ENCODE measurements at places on chromosomes 1 and 21.

DNA sequence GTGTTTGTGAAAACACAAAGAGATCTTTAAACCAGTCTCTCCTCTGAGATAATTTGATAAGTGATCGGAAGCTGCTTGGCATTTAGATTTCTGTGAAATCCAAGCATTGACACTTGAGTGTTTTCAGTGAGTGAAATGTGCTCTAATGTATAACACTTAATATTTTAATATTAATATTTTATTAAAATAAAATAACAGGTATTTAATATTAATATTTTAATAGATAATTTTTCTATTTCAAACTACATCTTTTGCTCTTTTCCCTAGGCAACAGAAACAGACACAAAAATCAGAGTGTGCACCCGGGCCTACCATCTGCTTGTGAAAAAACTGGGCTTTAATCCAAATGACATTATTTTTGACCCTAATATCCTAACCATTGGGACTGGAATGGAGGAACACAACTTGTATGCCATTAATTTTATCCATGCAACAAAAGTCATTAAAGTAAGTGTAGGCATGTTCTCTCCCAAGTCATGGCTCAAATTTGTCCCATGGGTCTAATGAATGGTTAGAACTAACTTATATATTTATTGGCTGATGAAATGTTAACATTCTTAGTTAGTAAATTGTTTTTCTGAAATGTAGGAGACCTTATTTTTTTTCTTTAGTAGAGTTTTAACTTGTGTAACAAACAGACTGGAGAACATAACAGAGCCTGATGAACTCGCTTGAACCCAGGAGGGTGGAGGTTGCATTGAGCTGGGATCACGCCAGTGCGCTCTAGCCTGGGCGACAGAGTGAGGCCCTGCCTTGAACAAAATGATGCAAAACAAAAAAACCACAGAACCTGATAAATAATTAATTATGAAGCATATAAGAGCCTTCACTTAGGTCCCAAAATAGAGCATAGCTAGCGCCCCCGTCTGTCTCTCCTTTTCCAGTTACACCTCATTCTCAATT, 55.2 kb downstream of the MTR start:
- no peak for DNase-seq

DNA sequence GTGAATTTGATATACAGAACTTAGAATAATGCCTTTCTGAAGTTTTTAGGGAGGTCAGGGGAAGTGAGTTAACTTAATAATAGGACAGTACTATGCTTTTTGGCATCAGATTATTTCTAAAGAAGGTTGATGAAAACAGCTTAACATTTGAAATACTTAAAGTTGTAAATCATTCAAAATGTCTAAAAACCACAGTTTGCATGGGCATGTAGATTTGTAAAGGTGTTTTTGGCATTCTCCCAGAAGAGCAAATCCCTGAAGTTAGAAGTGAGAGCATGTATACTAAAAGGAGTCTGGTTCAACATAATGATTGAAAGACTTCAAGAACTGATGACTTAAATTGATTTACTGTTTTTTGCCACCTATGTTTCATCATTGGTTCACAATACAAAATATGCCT, 6.7 kb downstream of the DR1 start:
- no peak for DNase-seq

- no peak for DNase-seq
Measured at GRCh38 chr1:208615371-208615770, 371.2 kb upstream of the PLXNA2 start.

DNA sequence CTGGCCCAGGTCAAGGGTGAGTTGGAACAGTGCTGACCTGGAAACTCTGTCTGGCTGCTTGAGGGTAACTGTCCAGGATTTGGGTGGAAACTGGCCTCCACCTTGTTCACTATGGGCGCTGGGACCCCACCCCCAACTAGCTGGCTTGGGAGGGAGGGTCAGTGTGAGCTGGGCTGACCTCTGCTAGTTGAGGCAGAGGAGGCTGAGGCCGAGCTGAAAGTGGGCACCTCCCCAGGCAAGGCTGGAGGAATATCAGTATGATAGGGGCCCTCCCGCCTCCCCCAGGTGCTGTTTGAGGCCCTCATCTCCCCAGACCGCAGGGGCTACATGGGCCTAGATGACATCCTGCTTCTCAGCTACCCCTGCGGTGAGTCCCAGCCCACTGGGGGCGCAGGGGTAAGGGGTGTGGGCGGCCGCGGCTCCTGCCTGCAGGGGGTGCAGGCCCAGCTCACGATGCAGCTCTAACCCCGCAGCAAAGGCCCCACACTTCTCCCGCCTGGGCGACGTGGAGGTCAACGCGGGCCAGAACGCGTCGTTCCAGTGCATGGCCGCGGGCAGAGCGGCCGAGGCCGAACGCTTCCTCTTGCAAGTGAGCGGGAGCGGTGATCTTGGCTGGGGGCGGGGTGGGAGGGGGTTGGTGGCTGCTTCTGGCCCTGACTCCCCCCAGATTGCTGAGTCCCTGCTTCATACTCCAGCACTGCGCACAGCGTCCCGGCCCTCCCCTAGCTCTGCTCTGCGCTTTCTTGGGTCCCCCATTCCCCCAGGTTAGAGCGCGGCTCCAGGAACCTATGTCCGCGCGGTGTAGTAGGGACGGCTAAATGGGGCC, 22.9 kb downstream of the PTPRU start:
- DNase-seq, result no peak

DNA sequence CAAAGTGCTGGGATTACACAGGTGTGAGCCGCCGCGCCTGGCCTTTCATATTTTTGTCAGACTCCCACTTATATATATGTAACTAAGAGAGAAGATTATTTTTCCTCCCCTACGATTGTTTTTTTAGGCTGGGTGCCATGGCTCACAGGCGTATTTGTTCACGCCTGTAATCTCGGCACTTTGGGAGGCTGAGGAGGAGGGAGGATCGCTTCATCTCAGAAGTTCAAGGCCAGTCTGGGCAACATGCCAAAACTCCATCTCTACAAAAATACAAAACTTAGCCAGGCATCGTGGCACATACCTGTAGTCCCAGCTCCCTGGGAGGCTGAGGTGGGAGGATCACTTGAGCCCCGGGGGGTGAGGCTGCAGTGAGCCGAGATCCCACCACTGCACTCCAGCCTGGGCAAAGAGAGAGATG, 23.9 kb upstream of the ITLN2 start:
- no peak for DNase-seq

DNA sequence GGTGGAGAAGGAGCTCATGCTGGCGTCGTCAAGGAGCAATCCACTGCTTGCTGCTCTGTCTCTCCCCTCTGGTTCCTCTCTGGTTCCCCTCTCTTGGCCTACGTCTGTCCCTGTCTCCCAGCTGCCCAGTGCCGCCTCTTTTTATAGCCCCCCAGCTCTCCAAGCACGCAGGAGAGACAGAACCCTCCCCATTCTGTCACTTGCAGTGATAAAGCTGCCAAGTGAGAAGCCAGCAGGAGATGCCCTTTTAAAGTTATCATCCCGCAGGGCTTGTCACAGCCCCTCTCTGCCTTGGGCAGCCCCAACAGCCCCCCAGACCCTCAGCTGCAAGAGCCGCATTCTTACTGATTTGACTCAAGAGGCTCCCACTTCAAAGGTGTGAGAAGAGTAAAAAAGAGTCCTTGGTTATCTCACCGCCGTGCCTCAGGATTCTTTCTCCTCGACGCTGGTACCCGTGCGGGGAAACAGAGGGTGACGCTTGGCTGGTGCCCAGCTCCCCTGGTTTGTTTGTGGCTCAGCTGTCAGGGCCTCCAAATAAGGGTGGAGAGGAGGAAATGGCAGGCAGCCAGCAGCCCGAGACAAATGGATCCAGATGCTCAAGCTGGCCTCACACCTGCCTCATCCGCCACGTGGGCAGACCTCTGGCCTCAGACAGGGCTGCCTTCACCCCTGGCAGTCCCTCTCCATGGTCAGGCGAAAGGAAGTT, at the start of gene NPPA:
Gene NPPA, minus strand, starts transcription at position 117 of the 706 bp plus-strand sequence. Its CDS starts 99 bp downstream, at position 18.
- no peak for DNase-seq

GRCh38 chr1:162568802-162569201, 7.3 kb downstream of the UAP1 start:
- DNase-seq, result no peak

- no peak for DNase-seq
Measured at GRCh38 chr1:211831558-211832323, 1.2 kb upstream of the LPGAT1 start.

- no peak for DNase-seq
Measured at GRCh38 chr1:159917533-159918351, 7.6 kb downstream of the TAGLN2 start.

GRCh38 chr1:28392027-28392652, 22.6 kb downstream of the PHACTR4 start:
- no peak for DNase-seq

DNA sequence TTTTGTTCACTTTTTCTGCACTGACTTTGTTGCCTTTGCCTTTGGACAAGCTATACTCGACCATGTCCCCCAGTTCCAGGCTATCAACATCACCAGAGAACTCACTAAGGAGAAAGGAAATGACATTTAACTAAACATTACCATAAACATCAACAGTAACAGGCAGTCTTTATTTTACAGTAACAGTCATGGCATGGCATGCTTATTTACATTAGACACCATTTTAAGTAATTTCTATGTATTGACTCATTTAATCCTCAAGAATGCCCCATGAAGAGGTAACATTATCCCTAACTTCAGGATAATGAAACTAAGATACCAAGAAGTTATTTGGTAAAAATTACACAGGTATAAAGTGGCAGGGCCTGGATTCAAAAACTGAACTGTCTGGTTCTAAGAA, 8.7 kb upstream of the NRAS start:
- no peak for DNase-seq

DNA sequence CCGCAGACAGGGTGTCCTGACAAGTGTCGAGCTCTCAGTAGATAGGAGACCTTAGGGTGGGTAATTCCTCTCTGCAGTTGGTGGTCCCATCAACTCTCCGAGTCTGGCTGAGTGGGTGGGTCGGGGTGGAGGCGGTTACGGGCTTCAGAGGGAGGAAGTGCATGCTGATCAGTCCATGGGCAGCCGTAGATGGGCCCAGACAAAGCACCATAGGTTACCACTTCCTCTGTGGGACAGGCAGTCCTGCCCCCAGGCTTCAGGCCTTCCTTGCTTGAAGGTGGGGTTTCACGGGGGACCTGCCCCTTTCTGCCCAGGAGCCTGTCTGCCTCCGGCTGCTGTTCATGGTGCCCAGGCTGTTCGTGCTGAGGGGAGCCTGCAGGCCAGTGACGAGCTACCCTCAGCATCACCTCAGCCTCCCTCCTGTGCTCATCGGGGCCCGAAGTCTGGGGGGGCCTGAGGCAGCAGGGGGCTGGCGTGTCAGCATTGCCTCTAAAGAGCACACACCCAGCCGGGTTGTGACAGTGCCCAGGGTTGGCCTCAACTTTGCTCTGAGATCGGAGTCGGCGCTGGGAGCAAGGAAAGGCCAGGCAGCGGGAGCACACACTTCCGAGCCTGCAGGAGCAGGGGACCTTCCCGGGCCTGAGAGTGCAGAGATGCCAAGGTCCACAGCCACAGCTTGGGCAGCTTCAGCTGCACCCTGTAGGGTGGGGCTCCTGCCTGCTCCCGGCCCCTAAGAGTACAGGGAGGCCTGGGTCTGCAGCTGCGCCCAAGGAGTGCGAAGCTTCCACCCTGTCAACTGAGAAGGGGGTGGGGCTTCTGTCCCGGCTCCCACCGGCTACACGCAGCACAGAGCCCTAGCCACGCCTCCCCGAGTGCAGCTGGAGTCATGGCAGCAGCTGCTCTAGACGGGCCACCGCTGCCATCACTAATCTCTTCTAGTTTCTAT, 225.4 kb upstream of the NRIP1 start:
- DNase-seq, result no peak

GRCh38 chr1:109466125-109466451, 258 bp upstream of the SYPL2 start:
- DNase-seq, result no peak

DNA sequence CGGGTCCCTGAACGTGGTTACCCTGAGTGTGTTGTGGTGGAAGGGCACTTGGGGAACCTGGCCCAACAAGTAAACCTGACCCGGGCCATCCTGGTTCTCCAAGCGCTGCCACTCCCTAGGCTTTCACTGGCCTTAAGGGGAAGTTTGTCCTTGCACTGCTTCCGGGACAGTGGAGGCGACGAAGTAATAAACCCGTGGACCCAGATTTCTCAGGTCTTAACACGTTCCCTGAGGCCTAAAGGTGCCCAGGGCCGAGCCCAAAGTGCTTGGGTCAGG, 261 bp upstream of the CCDC24 start:
- no peak for DNase-seq

- no peak for DNase-seq
Measured at GRCh38 chr1:66371233-66372005, 162.5 kb upstream of the SGIP1 start.

- no peak for DNase-seq
Measured at GRCh38 chr1:198125995-198126735, 30.6 kb upstream of the NEK7 start.

DNA sequence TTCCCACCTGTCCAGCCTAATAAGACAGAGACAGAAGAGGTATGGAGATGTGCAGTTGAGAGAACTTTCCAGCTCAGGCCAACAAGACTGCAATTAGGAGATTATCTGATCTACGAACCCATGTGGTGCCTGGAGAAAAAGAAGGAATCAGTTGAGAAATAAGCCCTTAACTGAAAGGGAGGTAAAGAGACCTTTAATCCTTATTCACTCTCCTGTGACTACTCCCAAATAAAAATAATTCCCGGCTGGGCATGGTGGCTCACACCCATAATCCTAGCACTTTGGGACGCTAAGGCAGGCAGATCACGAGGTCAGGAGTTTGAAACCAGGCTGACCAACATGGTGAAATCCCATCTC, 31.9 kb upstream of the SARS1 start:
- DNase-seq, result no peak

- DNase-seq, result no peak
Measured at GRCh38 chr1:8945568-8945967, at the start of gene CA6. TSS of gene CA6 (plus strand) at chr1:8945868. CDS start at chr1:8945887, 19 bp downstream.

GRCh38 chr21:35311985-35312384, 262.9 kb upstream of the RUNX1 start:
- DNase-seq, result no peak

- DNase-seq, result no peak
Measured at GRCh38 chr1:64906447-64906846, 59.9 kb downstream of the JAK1 start.

- no peak for DNase-seq
Measured at GRCh38 chr1:59556802-59557548, 257.8 kb upstream of the HOOK1 start.

Data from stimulated activated CD4-positive, alpha-beta T cell treated with anti-CD3 and anti-CD28 coated beads, Interleukin-4, amount 100 ng/mL, for 4 hours (primary cell).